ENCODE measurements at places on chromosomes 13 and 19.
A peak's percentile ranks its signal among the peaks of the same experiment; 100 is the strongest.

- no peak for DNase-seq
Observed at GRCh38 chr13:48511621-48512230, 21.2 kb downstream of the RCBTB2 start.

- no peak for DNase-seq
Observed at GRCh38 chr13:97715763-97716162, 237.7 kb upstream of the IPO5 start.

DNA sequence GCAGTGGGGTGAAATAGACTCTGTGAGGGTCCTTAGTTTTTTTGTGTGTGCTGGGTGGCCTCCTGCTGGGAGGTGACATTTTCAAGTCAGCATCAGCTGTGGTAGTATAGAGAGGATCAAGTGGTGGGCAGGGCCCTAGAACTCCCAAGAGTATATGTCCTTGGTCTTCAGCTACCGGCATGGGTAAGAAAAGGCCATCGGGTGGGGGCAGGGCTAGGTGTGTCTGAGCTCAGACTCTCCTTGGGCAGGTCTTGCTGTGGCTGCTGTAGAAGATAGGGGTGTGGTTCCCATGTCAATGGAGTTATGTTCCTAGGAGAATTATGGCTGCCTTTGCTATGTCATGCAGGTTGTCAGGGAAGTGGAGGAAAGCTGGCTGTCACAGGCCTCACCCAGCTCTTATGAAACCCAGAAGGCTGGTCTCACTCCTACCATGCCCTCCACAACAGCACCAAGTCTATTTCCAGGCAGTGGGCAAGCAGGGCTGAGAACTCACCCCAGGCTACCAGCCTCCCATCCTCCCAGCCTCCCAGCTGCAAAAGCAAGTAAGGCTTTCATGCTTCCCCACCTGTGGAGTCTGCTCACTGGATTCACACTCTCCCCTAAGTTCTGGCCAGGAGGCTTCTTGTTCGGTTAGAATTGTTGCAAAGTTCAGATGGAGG, 130.6 kb upstream of the SOX1 start:
- DNase-seq = no peak

DNA sequence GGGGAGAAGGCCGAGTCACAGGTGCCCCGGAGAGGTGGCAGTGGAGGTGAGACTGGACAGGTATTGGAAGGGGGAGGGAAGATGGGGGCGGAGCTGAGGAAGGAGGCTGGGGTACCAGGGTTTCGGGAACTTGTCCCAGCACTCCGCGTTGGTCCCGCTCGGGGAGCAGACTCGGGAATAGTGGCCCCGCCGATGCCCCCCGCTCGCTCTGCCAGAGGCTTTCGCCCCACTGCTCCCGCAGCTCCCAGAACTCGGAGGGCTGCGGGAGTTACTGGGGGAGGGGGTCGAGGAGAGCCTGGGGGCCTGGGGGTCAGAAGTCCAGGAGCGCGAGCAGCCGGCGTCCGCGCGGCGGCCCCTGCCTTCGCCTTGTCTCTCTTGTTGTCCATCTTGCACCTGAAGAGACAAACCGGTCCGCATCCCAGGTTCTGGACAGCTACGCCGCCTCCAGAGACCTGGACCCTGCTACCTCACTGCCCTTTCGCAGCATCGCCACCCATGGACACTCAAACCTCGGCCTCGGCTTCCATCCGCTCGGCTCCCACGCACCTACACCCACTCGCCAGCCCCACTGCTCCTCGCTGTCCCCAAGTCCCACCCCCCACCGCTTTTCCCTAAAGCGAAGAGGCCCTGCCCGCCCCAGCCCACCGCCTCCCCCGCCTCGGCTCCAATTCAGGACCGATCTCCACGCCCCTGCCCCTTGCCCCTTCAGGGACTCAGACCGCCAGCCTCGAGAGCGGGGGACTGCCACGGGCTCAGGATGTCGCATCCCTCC, 700 bp downstream of the PRR36 start:
- DNase-seq = no peak

DNA sequence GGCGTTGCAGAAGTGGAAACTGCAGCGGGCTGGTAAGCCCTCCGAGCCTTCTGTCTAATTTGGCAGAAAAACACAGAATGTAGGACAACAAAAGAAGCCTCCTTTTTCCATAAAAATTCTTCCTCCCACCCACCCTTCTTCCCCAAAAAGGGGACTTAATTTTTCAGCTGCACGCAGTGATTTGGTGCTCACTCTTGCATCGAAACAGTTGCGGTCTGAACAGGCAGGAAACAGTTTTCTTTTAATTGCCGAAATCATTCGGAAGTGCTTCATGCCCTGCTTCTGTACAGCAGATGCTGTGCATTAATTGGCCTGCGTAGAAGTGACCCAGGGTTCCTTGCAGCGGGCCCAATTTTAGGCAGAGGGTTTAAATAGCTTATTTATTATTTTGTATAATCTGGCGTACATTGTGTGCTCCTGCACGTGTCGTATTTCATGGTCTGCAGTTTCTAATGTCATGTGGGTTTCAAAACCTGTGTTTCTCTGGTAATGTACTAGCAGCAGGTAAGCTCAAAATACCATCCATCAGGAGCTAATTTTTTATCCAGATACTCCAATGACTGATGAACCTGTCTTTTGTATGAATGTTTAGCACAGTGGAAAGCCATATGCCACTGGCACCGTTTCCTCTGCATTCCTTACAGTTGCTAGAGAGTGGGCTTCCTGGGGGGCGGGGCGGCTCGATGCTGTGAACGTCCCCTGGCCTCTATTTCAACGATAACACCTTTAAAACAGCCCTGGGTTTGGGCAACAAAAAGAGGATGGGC, 66.6 kb downstream of the GGACT start:
- no peak for DNase-seq

DNA sequence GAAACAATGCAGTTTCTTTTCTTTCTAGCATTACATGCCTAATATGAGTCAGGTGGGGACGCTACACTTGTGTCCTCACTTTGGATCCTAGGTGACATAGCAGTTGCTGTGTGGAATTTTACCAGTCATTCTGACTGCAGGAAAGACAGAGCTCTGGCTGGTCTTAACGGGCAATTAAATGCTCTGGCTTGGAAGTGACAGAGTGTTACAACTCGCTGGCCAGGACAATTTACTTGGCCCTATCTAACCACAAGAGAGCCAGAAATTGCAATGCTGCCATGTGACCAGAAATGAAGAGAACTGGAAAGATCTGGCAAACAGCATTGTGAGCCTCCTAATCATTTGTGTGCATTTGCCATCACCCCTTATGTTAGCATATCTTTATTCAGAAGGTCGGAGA, 351.1 kb downstream of the DCT start:
- DNase-seq = no peak

GRCh38 chr19:10812902-10813404, 23.1 kb downstream of the TMED1 start:
- peak; percentile 85 for DNase-seq

DNA sequence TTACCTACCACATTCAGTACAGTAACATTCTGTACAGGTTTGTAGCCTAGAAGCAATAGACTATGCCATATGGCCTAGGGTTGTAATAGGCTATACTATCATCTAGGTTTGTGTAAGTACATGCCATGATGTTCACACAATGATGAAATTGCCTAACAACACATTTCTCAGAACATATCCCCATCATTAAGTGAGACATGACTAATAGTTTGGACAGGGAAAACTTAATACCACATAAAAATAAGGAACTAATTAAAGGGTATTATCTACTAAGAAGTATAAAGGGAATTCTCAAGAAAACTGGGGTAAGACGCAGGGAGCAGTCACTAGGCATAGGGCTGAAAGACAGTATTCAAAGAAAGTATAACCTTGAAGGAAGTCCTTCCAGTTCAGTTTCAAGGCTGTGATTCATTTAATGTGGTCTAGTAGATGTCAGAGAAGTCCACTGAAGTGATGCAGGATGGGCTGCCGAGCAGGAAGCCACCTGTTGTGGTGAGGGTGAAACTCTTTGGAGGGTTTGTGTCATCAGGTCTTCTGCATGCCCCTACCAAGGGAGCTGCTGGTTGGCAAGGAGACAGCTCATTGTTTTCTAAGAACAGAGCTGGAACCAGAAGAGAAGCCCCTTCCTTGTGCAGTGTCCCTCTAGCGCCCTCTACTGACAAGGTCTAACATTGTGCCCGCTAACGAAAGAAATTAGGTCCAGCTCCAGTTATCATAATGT, 122.9 kb downstream of the OLFM4 start:
- DNase-seq = peak; percentile 73

GRCh38 chr13:78334059-78334458, 269.3 kb downstream of the POU4F1 start:
- no peak for DNase-seq

DNA sequence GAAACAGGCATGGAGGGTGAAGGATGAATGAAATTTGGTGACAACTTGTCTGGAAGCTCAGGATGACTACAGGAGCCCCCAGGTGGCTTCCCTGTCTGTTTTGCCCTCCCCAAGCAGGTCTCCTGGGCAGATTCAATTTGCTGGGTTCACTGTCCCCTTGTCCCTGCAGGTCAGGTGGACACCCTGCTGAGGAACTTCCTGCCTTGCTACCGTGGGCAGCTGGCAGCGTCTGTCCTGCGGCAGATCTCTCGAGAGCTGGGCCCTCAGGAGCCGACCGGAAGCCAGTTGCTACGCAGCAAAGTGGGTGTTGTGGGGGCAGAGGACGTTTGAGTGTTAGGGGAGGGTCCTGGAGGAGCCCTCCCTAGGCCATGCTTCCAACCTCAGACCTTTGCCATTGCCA, 19.1 kb downstream of the PGLS start:
- no peak for DNase-seq

DNA sequence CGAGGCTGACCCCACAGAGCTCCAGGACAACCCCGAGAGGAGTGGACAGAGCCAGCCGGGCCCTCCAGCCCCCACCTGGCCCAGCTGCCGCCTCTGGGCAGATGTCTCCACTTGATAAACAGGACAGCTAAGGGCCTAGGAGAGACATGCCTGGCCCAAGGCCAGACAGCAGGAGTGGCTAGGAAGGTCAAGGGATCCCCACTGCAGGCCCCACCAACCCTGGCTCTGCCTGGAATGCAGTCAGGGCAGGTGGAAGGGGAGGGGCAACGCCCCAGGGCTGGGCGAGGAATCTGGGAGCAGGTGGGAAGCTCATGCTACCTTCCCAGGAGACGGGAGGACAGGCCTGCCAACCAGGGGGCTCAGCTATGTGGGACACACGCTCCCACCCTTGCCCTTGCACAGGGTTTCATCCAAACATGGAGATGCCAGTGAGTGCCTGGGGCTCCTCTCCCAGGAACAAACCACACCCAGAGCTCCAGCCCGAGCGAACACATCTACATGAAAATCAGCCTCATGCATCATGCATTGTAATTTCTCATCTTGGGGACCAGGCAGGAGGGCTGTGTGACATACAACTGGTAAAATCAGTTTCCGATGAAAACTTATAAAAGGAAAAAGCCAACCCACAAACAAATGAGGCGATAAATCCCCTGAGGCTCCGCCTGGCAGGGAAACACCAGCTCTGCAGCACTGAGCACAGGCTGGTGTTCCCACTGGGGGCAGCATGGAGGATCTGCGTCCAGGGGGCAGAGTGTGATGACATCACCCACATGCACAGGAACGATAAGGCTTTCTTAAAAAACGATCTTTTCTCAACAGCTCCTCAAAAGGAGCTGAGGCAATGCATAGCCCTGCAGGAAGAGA, 25.0 kb downstream of the SH3GL1 start:
- peak; percentile 54 for DNase-seq

GRCh38 chr19:49340069-49340864, 5.1 kb downstream of the CD37 start:
- DNase-seq = no peak

- DNase-seq = no peak
Observed at GRCh38 chr13:45269204-45269603, 68.4 kb upstream of the KCTD4 start.

DNA sequence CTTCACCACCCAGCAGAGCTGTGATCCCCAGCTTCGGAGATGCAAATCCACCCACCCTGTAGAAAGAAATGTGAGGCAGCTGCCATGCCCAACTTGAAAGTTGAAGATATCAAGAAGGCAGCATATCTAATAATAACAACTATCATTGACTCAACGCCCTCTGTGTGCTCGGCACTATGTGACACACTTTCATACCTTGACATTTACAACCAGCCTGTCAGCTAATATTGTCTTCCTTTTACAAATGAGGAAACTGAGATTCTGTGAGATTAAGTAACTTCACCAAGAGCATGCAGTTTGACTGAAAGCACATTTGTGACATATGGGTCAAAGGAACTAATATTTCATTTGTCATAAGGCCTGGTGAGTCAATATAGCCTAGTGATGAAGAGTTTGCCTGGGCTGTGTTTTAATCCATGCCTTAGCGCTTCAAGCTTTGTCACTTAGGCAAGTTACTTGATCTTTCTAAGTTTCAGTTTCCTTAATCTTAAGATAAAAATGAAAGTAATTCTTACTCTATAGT, 137.0 kb downstream of the FLT1 start:
- DNase-seq = no peak

DNA sequence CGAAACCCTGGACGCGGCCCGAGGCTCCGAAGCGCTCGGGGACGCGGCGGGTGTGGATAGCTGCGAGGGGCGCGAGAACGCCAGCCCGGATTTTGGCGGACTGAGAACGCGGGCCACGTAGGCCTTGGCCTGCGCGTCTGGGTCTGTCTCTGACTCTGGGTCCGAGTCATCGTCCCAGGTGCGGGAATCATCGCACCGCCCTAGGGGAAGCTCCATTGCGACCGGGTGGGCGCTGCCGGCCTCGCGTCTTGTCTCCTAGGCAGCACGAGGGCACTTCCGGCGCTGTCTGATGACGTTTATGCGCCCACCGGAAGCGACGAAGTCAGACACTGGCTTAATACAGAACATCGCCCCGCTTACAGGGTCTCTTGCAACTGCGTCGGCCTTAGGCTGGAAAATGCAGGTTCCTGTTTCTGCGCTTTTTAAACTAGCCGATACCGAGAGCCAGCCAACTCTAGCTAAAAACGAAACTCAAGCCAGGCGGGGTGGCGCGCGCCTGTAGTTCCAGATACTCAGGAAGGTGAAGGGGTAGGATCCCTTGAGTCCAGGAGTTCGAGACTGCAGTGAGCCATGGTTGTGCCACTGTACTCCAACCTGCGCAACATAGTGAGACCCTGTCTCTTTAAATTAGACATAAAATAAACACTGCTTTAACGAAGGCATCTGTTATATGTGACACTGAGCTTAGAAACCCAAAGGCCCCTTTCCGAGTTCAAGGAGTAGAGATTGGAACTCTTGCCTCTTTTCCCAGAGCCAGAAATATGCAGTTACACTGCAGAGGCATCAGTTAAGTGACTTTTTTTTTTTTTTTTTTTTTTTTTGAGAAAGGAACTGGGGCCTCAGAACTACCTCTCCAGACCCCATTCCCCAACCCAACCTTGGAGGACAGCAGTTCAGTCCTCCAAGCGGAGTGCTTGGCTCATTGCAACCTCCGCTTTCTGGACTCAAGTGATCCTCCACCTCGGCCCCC, at the start of gene FBXW9:
TSS of gene FBXW9 (minus strand) at position 266 of the 970 bp plus-strand sequence. CDS start at position 216, 50 bp downstream.
- peak; percentile 98 for DNase-seq
